ENCODE measurements at places on chromosomes 7 and 10.

- no peak for DNase-seq
Observed at GRCh38 chr7:155593461-155594162, 47.3 kb upstream of the CNPY1 start.

GRCh38 chr10:131424053-131424452 lies 112.5 kb upstream of the TCERG1L start:
- no peak for DNase-seq

DNA sequence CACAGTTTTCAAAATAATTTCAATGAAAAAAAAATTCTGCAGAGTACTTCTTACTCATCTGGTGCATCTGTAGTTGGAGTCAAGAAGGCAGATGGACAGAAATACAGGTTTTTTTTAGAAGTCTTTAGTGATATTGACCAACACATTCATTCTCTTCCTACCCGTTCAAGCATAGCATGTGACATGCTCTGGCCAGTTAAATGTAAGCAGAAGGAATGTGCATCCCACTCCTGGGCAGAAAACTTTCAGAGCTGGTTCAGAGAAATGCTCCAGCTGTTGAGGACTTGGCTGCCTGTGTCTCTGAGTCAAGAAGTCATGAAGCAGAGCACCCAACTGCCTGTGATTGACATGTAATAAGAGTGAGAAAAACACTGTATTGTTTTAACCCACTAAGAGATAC lies 665.3 kb upstream of the IGFBP3 start:
- DNase-seq = no peak

DNA sequence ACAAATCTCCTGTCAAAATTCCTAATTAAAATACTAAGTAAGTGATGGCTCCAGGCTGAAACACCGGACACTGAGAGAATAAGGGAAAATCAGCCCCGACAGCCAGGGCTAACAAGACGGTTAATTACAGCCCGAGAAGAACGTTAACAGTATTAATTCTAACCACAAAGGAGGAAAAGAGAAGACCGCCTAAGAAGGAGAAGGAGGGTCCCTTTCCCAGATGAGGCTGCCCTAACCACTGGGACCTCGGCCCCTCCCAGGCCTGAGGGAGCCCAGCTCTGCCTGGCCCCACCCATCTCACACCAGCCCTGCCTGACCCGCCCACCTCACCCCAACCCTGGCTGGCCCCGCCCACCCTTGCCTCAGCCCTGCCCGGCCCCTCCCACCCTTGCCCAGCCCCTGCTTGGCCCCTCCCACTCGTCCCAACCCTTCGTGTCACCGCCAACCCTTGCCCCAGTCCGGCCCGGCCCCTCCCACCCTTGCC lies 51.3 kb downstream of the PWWP2B start:
- no peak for DNase-seq

GRCh38 chr7:30165590-30165989 lies 30.8 kb downstream of the MTURN start:
- no peak for DNase-seq

All from NCI-H187 (cell line).